ENCODE measurements at places on chromosomes 6 and 20.

DNA sequence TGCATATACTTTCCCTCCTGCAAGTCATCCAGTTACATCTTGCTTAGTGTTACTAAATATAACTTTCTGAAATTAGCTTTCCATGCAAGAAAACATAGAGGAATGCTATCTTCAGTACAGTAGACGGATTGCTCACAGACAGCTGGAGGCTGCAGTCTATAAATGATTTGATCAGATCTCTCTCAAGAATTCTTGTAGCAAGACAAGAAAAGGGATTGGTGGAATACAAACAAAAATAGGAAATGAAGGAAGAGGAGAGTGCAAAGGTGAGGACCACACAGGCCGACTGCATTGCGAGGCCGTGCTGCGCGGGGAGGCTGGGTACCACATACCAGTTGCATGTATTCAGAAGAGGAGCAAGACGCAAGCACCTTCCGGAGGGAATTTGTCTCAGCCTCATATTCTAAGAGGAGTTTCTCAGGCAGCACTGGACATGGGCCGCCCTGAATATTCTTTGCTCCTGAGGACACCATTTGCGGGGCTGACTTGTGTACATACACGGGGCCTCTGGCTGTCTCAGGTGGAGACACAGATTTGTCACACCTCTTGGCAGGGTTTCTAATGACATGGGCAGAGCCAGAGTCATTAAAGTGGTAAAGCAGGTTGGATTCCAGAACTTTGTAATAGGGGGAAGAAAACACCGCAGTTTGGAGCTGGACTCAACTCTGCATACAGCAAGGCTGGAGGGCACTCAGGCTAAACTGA, 22.7 kb upstream of the KIF25 start:
- DNase-seq: no peak

DNA sequence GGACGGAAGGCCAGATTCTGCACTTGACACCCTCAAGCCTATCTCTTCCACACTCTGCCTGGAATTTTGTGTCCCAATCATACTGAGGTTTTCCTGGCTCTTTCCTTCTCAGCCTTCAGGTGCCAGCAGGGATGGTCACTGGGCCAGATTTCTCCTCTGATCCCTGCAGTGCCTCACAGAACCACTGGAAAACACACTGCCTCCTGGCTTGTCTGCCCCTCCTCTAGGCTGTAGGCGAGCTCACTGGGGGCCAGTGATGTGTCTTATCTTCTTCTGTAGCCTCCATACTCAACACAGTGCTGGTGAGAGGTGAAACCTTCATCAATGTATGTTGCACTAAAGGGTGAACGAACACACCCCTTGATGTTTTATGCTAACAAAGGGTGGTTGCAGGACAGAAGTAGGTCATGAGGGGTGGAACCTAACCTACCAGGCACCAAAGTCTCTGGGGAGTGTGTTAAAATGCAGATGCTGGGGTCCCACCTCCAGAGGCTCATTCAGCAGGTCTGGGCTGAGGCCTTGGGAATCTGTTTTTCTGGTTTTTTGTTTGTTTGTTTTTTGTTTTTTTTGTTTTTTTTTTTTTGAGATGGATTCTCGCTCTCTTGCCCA, 80.3 kb downstream of the CDH26 start:
- DNase-seq: no peak

GRCh38 chr20:49280463-49281058, 2.7 kb upstream of the ZNFX1 start:
- DNase-seq: no peak

- DNase-seq: no peak
These were observed 48.7 kb upstream of the SAMD5 start for GRCh38 chr6:147459780-147460179.

GRCh38 chr20:50245498-50246366, 55.1 kb downstream of the CEBPB start:
- no peak for DNase-seq

DNA sequence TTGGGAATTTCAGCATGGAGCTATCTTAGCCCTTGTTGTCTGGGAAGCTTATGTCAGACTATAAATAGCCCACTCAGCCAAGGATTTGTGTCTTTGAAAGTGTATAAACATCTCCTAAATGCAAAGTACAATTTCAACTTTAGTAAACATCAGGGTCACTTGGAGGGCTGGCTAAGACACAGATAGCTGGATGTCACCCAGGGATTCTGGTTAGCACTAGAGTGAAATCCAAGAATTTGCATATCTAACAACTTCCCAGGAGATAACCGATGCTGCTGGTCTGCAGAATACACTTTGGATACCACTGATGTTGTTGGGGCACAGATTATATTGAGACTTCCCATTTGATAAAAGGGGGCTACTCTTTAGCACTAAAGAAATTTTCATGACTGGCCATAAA, 130.9 kb downstream of the PAX1 start:
- no peak for DNase-seq

- no peak for DNase-seq
These were observed 712.8 kb downstream of the CD109 start for GRCh38 chr6:74408844-74409243.

GRCh38 chr20:57020364-57020763, 246.1 kb downstream of the BMP7 start:
- no peak for DNase-seq
